ENCODE measurements at places on chromosomes 7 and 10. TPM values are rescaled to one million over a fixed set of nuclear protein-coding genes. Genes with fewer than 3 reads are reported as not detected.

TEX47 gene
- not detected for polyA plus RNA-seq

NEUROD6 gene
- 1.6 TPM for polyA plus RNA-seq

GRCh38 chr10:63766745-63767137 is 245.5 kb downstream of the REEP3 start:
- DNase-seq, result peak; percentile 11

- peak; percentile 9 for DNase-seq
Observed at GRCh38 chr7:289209-289755, 688 bp upstream of the FOXL3 start.

C10orf53 gene
- polyA plus RNA-seq, result 0.03 TPM

DNA sequence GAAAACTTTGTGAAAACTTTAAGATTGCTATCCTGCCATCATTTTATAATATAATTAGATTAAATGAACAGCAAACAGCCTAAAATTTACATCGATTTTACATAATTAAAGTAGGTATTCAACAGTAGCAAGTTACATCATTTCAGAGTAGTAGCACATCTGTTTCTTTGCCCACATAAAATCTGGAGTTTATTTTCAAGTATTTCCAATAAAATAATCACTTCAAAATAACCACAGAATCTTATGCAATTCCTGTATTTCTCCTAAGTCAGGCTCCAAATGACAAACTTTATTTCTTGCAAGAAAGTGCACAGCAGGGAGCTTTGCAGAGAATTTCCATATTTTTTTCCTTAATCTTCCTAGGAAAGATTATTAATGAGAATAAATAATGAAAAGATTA is 82.6 kb downstream of the CUBN start:
- DNase-seq, result no peak

STK32C gene
- 16.2 TPM for polyA plus RNA-seq

TAC1 gene
- polyA plus RNA-seq, result 12.9 TPM

ELFN1 gene
- 2.3 TPM for polyA plus RNA-seq

SOSTDC1 gene
- 11.0 TPM for polyA plus RNA-seq

CPN1 gene
- 0.06 TPM for polyA plus RNA-seq

- no peak for DNase-seq
Observed at GRCh38 chr7:143415742-143416397, 7.2 kb upstream of the EPHA1 start.
